ENCODE measurements at places on chromosomes 1 and 21. TPM values are rescaled to one million over a fixed set of nuclear protein-coding genes. Genes with fewer than 3 reads are reported as not detected.

DNA sequence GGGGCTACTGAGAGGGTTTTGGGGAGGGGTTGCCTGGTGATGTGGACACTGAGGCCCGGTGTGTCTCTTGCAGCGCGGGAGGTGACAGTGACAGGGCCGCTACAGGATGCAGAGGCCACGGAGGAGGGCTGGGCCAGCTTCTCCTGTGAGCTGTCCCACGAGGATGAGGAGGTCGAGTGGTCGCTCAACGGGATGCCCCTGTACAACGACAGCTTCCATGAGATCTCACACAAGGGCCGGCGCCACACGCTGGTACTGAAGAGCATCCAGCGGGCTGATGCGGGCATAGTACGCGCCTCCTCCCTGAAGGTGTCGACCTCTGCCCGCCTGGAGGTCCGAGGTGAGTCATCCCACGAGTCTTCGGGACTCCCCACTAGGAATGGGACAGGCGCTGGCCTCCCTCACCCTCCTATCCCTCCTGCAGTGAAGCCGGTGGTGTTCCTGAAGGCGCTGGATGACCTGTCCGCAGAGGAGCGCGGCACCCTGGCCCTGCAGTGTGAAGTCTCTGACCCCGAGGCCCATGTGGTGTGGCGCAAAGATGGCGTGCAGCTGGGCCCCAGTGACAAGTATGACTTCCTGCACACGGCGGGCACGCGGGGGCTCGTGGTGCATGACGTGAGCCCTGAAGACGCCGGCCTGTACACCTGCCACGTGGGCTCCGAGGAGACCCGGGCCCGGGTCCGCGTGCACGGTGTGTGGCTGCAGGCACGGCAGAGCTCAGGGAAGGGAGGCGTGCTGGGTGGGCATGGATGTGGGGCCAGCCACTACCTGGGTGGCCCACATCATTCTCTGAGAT is 72.5 kb downstream of the OBSCN start:
- no peak overlapping the region for H3K27ac ChIP-seq
- H3K27me3 ChIP-seq = no peaks in the 10 kb centered on the region
- H3K4me1 ChIP-seq = peaks cover under 1% of the 10 kb centered on the region
- H3K4me3 ChIP-seq = no peak overlapping the region

GRCh38 chr1:166859597-166859996 is 16.5 kb downstream of the TADA1 start:
- DNase-seq = no peak
- no peak overlapping the region for H3K4me3 ChIP-seq
- H3K36me3 ChIP-seq = peaks cover 49% of the 10 kb centered on the region

- H3K4me3 ChIP-seq = no peak overlapping the region
- no peaks in the 10 kb centered on the region for H3K36me3 ChIP-seq
- no peaks in the 10 kb centered on the region for H3K4me1 ChIP-seq
- H3K27ac ChIP-seq = no peak overlapping the region
- DNase-seq = no peak
These were observed 69.2 kb upstream of the RGS2 start for GRCh38 chr1:192739476-192740184.

DNA sequence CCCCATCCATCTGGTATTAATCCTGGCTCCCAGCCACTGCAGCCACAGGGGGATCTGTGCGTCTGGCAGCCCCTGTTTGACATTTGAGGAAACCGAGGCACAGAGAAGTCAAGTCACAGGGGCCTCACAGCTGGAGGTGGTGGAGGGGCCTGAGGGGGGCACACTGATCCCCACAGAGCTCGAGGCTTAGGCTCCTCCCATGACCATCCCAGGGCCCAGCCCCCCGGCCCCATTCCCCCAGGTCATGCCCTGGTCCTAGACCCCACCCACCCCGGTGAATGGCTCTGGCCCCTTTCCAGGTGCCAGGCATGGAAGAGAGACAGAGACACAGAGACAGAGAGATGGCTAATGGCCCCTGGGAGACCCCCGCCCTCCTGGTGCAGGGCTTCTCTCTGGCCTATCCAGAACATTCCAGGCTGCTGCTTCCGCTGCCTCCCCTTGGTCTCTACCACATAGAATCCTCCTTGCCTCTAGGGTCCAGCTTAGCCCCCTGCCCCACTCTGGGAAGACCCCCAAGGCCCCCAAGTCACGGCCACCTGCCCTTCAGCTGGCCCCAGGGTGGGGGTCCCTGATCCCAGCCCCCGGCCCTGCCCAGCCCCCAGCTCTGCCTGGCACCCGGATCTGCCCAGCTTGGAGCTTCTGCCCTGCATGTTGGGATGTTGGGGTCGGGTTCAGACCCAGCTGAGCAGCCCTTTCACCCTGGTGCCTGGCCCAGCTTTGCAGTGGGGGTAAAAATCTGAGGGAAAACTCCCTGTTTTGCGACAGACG is 29.2 kb upstream of the LRRC3 start:
- H3K36me3 ChIP-seq = peaks cover 11% of the 10 kb centered on the region
- no peak for DNase-seq
- H3K27me3 ChIP-seq = no peaks in the 10 kb centered on the region
- H3K4me1 ChIP-seq = no peaks in the 10 kb centered on the region
- H3K4me3 ChIP-seq = no peak overlapping the region
- H3K27ac ChIP-seq = no peak overlapping the region

DNA sequence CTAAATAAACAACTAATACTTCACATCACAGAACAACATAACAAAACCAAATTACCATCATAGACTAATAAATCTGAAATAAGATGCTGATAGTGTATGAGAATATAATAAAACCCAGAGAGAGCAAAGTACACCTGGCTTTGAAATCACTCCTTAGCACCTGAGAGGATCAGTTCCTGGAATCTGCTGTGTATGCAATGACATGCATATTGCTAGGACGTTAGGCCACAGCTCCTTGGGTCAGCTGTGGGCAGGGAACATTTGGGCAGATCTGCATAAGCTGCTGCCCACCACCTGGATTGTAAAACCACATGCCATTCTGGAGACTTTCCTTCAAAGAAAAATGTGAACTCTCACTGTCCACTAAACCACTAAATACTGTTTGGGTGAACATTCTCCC is 81.1 kb downstream of the NR5A2 start:
- H3K27ac ChIP-seq = no peak overlapping the region
- H3K27me3 ChIP-seq = peaks cover 41% of the 10 kb centered on the region
- no peak for DNase-seq
- no peak overlapping the region for H3K4me3 ChIP-seq
- no peaks in the 10 kb centered on the region for H3K4me1 ChIP-seq
- no peaks in the 10 kb centered on the region for H3K36me3 ChIP-seq

GRCh38 chr21:39599191-39599970 is 13.4 kb upstream of the B3GALT5 start:
- no peak for DNase-seq
- no peaks in the 10 kb centered on the region for H3K27me3 ChIP-seq

The FCRLB gene
- total RNA-seq = 0.63 TPM

The PLEKHN1 gene
- total RNA-seq = 3.9 TPM

All from activated CD8-positive, alpha-beta memory T cell treated with anti-CD3 and anti-CD28 coated beads, Interleukin-2, amount 10 ng/mL, durations not matched to agents 7 days and 5 days (primary cell).